ENCODE measurements at places on chromosomes 12 and 14.

DNA sequence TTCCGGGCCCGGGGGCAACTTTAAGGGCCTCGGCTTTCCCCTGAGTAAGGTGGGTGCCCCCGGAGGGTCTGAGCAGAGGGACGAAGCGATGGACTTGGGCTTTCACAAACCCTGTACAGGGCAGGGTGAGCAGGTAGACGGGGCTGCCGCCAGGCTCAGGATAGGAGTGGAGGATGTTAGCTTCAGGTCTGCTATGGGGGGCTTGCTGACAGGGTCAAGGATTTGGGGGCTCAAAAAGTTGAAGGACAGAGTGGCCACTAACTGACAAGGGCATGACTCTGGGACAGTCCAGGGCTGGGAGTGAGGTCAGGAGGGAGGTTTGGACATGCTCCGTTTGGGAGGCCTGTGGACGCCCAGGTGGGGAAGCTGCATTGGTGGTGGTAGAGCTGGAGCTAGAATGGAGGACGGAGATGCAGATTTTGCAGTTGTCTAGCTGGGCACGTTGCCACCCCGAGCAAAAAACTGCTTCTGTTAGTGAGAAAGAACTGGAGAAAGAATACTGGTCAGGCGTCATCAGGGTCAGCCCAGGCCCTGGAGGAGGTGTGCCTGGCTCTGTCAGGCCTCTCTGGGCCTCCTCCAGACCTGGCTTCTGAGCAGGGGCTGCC, 113.3 kb downstream of the ADGRD1 start:
- no peak for DNase-seq

DNA sequence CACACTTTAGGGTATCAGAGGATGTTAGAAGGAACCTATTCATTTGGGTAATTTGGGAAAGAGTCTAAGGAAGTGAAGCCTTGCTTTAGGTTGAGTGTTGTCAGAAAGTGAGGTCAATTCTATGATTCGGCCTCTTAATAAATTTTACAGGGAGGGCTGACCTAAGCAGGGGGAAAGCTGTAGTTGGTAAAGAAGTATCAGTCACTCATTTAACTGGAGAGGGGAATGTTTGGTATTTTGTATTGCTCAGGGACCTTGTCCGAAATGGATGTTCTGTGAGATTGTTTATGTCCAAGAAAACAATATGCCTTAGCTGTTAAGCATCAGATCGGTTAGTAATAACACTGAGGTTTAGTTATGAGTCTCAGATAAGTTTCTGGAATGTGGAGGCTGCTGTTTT, 7.3 kb downstream of the CAND1 start:
- DNase-seq = no peak

DNA sequence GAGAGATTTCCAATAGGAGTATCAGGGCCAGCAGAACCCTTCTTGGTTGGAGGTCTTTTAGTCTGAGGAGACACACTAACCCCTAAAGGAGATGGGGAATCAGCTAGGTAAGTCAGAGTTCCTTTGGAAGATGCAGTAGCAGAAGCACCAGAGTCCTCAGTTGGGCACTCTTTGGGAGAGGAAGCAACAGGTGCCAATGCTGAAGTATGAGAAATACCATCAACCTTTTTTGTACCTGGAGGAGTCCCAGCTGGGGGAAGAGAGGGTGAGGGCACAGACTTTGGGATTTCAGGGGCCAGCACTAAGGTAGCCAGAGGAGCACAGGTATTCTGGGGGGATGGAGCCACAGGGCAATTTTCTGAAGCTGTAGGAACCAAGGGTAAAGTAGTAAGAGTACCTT, 6.0 kb downstream of the NACA start:
- no peak for DNase-seq

DNA sequence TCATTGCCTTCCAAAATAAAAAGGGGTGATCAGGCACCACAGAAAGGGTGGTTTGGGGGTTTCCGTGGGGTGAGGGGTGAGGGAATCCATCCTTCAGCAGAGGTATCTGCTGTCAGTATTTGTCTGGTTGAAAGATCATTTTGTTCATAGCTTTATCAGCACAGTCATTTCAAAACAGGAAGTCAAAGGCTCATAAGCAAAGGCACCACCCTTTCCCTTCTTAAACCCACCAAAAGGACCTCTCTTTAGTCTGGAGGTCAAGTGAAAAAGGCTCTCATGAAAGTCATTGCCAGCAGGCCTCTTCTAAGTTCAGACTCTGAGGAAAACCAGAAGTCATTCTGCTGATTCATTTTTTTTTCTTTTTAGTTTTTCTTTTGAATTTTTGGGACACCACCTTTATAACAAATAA, 6.2 kb downstream of the CHST11 start:
- no peak for DNase-seq

GRCh38 chr12:76272287-76272686, 75.9 kb downstream of the BBS10 start:
- DNase-seq = no peak

DNA sequence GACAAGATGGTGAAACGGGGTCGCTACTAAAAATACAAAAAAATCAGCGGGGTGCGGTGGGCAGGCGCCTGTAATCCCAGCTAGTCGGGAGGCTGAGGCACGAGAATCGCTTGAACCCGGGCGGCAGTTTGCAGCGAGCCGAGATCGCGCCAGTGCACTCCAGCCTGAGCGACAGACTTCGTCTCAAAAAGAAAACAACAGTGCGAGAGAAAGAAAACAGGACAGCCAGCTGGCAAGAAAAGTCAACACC, 633 bp upstream of the RNU4-2 start:
- peak; percentile 52 for DNase-seq

GRCh38 chr12:78269620-78270019, 438.9 kb downstream of the NAV3 start:
- no peak for DNase-seq

Measured in NCI-H1092 treated with DMSO at 0.1 percent for 48 hours (cell line).